Activated CD4-positive, alpha-beta T cell treated with anti-CD3 and anti-CD28 coated beads, Interleukin-2, amount 10 ng/mL, durations not matched to agents 24 days and 14 days (primary cell): ENCODE measurements at places on chromosomes 1 and 21. TPM values are rescaled to one million over a fixed set of nuclear protein-coding genes. Genes with fewer than 3 reads are reported as not detected.

The IFI44L gene
- total RNA-seq = 23.5 and 26.0 TPM in 2 replicates

The SGIP1 gene
- not detected in 2 replicates for total RNA-seq

The KRTAP25-1 gene
- not detected in 2 replicates for total RNA-seq

The OR2L3 gene
- not detected in 2 replicates for total RNA-seq

- H3K4me3 ChIP-seq = no peak overlapping the region
- DNase-seq = no peak
- peaks cover 45% of the 10 kb centered on the region for H3K27me3 ChIP-seq
- no peaks in the 10 kb centered on the region for H3K36me3 ChIP-seq
Observed at GRCh38 chr1:116436611-116436970, 63.5 kb downstream of the ATP1A1 start.

- no peak overlapping the region for H3K4me3 ChIP-seq
- H3K27ac ChIP-seq = no peak overlapping the region
- no peaks in the 10 kb centered on the region for H3K36me3 ChIP-seq
- DNase-seq = no peak
- H3K27me3 ChIP-seq = no peaks in the 10 kb centered on the region
Observed at GRCh38 chr1:194223596-194223995, 1037.2 kb upstream of the B3GALT2 start.

- peak overlapping the region; percentile 88 for H3K27ac ChIP-seq
- H3K36me3 ChIP-seq = peaks cover 57% of the 10 kb centered on the region
- peaks cover 80% of the 10 kb centered on the region for H3K4me1 ChIP-seq
- H3K27me3 ChIP-seq = no peaks in the 10 kb centered on the region
- peak overlapping the region; percentile 80 for H3K4me3 ChIP-seq
- DNase-seq = peak; percentile 89
Observed at GRCh38 chr1:12177999-12178441, 11.2 kb downstream of the TNFRSF1B start.

GRCh38 chr1:210364479-210364878 is 35.8 kb downstream of the HHAT start:
- no peaks in the 10 kb centered on the region for H3K36me3 ChIP-seq
- no peak overlapping the region for H3K27ac ChIP-seq
- peaks cover 2% of the 10 kb centered on the region for H3K4me1 ChIP-seq
- no peak overlapping the region for H3K4me3 ChIP-seq

GRCh38 chr1:92838519-92838918 is 6.7 kb downstream of the RPL5 start:
- DNase-seq = no peak
- peak overlapping the region; percentile 4 for H3K27ac ChIP-seq
- H3K27me3 ChIP-seq = no peaks in the 10 kb centered on the region
- H3K4me1 ChIP-seq = peaks cover 60% of the 10 kb centered on the region
- H3K36me3 ChIP-seq = peaks cover 88% of the 10 kb centered on the region
